Brain pericyte (primary cell): ENCODE measurements at places on chromosomes 2 and 18.
A peak's percentile ranks its signal among the peaks of the same experiment; 100 is the strongest.

- DNase-seq, result no peak
Observed at GRCh38 chr2:109261906-109262631, 133.1 kb downstream of the SH3RF3 start.

- no peak for DNase-seq
Observed at GRCh38 chr2:22520369-22521288, 864.4 kb upstream of the KLHL29 start.

DNA sequence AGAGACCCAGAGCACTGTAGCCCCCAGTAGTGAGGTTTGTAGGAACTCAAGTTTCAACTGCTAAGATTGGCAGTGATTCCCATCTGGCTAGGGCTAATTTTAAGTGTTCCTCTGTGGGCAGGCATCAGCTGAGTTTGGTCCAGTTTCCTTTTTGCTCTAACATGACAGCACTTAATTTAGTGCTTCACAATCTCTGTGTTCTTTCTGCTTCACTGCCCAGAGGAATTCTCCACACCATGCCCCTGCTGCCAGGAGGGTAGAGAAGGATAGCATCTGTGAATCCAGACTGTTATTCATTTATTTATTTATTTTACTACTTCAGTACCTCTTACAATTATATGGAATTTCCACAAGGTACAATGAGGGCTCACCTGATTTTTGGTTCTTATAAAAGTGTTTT is 549.9 kb upstream of the FSIP2 start:
- no peak for DNase-seq

- no peak for DNase-seq
Observed at GRCh38 chr2:149224543-149224942, 105.8 kb upstream of the LYPD6 start.

DNA sequence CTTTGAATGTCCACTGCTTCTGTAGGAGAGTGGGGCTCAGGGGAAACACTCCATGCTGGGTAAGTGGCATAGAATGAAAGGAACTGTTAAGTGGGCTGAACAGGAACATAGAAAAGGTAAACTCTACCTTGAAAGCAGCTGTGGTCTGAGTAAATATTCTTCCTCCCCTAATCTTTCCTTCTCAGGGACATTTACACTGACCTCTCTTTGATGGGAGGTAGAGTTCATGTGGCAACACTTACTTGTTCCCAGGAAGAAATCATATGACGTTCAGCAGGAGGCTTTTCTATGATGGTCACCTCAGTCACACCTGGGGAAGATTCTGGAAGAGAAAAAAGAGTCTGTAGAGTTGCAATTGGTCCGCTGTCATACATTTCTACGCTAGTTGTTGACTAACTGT is 10.2 kb downstream of the TPGS2 start:
- no peak for DNase-seq

DNA sequence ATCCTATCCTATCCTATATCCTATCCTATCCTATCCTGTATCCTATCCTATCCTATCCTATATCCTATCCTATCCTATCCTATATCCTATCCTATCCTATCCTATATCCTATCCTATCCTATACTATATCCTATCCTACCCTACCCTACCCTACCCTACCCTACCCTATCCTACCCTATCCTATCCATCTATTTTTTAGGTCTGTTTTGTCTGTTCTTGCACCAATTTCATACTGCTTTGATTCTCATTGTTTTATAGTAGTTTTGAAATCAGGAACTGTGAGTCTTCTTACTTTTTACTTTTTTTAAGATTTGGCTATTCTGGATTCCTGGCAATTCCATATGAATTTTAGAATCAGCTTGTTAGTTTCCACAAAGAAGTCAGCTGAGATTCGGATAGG is 118.5 kb downstream of the TGFA start:
- no peak for DNase-seq

- DNase-seq, result no peak
Observed at GRCh38 chr2:5111581-5111980, 580.6 kb upstream of the SOX11 start.

DNA sequence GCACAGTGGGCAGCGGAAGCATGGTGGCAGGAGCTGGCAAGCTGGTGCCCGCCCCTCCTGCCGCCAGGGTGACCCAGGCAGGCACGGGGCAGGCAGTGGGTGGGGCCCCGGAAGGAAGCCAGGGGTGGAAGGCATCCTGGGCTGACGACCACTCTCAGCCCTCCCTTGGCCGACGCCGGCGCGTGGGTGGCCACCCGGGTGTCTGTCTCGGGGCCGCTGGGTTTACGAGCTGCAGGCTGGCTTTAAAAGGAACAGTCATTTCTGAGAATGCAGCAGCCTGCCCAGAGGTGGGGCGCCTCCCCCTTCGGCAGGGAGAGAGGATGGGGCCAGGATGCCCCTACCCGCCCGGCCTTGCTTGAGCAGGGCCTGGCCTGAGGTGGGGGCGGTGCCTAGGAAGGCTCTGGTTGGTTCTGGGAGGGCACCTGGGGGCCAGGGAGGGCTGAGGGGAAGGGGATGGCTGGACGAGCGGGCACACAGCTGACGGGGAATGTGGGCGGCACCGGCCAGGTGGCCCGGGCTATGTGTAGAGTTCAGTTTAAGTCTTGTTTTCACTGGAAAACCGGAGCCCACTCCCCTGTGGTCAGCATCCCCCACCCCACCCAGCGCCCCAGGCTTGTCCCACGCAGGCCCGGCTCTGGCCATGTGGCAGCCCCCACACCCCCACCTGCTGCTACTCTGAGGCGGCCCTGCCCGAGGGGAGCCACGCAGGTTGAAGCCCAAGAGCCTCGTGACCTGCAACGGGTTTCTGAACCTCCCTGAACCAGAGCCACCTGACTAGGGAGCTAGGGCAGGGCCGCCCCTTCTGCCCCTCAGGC is 6.3 kb downstream of the BOK start:
- DNase-seq, result no peak

- DNase-seq, result no peak
Observed at GRCh38 chr2:20235655-20236305, 10.8 kb upstream of the SDC1 start.

DNA sequence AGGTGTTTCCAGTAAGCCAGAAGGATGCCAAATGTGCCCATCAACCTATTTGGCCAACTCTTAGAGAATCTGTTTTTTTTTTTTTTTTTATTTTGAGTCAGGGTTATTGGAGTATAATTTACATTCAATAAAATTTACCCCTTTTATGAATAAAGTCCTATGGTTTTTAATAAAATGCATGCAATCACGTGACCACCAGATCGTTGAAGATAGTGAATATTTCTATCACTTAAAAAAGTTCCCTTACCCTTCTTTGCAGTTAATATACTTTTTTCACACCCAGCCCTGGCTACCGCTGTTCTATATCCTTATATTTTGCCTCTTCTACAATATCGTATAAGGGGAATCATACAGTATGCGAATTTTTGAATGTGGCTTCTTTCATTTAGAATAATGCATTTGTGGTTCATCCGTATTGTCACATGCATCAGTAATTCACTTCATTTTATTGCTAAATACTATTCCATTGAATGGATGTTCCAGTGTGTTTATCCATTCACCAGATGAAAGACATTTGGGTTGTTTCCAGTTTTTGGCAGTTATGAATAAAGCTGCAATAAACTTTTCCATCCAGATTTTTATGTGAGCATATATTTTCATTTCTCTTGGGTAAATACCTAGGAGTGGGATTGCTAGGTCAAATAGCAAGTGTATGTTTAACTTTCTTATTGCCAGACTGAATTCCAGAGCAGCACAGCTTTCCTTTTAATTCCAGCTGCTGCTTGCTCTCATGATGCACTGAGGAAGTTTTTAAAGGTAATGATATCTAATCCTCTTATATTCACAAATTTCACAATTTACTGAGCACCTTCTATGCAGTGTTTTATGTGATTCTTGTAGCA is 156.3 kb upstream of the NT5C1B start:
- no peak for DNase-seq

DNA sequence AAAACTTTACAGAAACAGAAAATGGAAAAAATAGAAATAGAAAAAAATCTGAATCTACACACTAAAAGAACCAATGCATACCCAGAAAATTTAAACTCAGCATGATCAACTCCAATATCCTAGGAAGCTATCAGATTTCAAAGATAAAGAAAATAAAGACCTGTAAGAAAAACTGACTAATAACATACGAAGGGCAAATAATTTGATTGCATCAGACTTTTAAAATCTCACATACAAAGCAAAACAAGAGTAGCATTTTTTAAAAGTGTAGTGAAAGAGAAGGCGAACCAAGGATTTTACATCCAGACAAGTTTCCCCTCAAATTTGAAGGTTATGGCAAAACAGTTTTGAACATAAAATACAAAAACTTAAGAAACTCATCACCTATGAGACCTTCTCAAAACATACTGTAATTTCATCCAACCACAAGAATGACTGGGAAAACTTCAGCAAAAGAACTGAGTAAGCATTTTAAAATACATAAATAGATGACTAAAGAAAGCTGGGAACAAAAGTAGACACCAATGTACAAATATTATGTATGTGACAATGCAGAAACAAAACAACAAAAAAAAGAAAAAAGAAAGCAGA is 54.8 kb downstream of the NBAS start:
- DNase-seq, result peak; percentile 63

DNA sequence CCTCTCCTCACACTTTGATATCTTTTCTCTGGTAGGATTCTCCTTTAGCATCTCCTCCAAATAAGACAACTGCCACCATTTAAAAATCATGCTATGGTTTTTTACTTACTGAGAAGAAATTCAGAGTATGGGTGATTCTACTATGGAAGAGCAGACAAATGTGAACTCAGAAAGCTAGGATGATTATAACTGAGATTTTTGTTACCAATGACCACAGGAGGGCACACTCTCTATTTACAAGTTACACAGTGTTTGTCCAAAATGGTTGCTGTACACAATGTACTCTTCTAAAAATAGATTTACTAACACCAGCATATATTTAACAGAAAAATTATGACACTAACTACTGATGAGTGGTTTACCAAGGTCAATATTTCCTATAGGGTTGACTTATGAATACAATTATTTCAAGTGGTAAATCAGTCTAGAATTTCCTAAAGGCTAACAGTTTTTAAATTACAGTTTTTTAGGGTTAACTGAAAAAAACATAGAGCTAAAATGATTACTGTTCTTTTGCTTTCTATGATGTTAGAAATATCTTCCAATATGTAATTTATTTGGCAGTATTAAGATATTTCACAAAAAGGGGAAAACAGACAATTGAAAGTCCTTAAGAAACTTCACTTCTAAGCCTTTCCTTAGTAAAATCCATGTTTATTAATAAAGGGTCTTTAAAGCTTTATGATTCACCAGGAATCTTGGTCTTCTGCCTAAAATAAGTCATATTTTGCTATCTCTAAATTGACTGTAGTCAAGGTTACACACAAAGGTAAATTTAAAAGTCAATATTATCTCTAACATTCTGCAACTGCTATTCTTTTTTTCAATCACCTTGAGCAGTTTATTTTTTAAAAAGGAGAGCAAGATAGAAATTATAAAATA is 57.2 kb downstream of the MAP4K3 start:
- DNase-seq, result peak; percentile 8
